ENCODE measurements at places on chromosomes 6 and 20. TPM values are rescaled to one million over a fixed set of nuclear protein-coding genes. Genes with fewer than 3 reads are reported as not detected.
A peak's percentile ranks its signal among the peaks of the same experiment; 100 is the strongest.

MAS1 gene
- 0.02 TPM for total RNA-seq

CPNE1 gene
- 152 TPM for total RNA-seq

TRAPPC3L gene
- not detected for total RNA-seq

DLGAP4 gene
- 54.6 TPM for total RNA-seq

RIPK1 gene
- total RNA-seq: 24.6 TPM

GRCh38 chr6:96196633-96197032 is 180.9 kb downstream of the FUT9 start:
- no peaks in the 10 kb centered on the region for H3K27me3 ChIP-seq
- peaks cover 2% of the 10 kb centered on the region for H3K4me1 ChIP-seq
- no peak for DNase-seq
- peak overlapping the region; percentile 71 for H3K27ac ChIP-seq
- H3K4me3 ChIP-seq: no peak overlapping the region

GRCh38 chr20:10492065-10492464 is 57.0 kb downstream of the SLX4IP start:
- H3K4me3 ChIP-seq: no peak overlapping the region
- DNase-seq: no peak
- H3K27ac ChIP-seq: no peak overlapping the region
- peaks cover 9% of the 10 kb centered on the region for H3K4me1 ChIP-seq
- H3K27me3 ChIP-seq: no peaks in the 10 kb centered on the region

GRCh38 chr6:41682497-41683272 is 44.4 kb downstream of the MDFI start:
- H3K27ac ChIP-seq: no peak overlapping the region
- H3K4me3 ChIP-seq: no peak overlapping the region
- no peak for DNase-seq
- H3K36me3 ChIP-seq: no peaks in the 10 kb centered on the region
- H3K4me1 ChIP-seq: peaks cover 7% of the 10 kb centered on the region
- no peaks in the 10 kb centered on the region for H3K27me3 ChIP-seq

- DNase-seq: no peak
- no peak overlapping the region for H3K27ac ChIP-seq
- no peaks in the 10 kb centered on the region for H3K27me3 ChIP-seq
Observed at GRCh38 chr6:96975852-96976251, 51.3 kb downstream of the KLHL32 start.

DNA sequence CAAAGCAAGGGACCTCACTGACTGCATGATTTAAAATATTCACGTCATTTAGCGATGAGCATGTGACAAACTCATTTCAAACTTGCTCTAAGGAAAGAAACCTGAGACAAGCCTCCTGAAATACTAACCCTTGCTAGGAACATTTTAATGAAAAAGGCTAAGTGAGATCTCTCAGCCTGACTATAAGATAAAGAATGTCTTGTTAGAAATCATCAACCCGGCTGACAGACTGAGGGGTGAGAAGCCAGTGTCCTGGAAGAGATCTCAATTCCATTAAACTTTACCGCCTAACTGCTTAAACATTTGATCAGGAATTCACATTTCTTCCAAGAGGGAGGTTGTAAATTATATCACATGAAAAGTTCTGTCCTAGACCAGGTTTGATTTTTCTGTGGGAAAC is 274.8 kb upstream of the EXOC2 start:
- H3K27ac ChIP-seq: no peak overlapping the region
- H3K4me3 ChIP-seq: no peak overlapping the region
- no peak for DNase-seq
- H3K36me3 ChIP-seq: no peaks in the 10 kb centered on the region

DNA sequence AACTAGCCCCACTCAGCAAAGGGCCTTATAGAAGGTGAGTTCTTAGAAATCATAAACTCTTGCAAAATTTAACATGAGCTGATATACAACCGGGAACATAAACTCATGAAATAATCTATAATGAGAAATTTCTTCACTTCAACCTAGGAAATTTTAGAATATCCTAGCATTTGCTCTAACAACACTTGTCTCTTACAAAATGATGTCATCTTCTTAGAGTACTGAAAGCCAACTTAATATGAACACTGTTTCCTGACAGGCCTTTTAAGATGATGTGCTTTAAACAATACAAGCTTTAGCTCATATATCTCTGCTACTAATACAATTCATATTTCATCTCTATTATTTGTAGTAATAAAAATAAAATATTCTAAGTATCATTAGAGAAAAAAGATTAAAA is 932 bp downstream of the PACRG start:
- H3K27ac ChIP-seq: no peak overlapping the region
- no peak overlapping the region for H3K4me3 ChIP-seq
- H3K36me3 ChIP-seq: no peaks in the 10 kb centered on the region
- DNase-seq: no peak

DNA sequence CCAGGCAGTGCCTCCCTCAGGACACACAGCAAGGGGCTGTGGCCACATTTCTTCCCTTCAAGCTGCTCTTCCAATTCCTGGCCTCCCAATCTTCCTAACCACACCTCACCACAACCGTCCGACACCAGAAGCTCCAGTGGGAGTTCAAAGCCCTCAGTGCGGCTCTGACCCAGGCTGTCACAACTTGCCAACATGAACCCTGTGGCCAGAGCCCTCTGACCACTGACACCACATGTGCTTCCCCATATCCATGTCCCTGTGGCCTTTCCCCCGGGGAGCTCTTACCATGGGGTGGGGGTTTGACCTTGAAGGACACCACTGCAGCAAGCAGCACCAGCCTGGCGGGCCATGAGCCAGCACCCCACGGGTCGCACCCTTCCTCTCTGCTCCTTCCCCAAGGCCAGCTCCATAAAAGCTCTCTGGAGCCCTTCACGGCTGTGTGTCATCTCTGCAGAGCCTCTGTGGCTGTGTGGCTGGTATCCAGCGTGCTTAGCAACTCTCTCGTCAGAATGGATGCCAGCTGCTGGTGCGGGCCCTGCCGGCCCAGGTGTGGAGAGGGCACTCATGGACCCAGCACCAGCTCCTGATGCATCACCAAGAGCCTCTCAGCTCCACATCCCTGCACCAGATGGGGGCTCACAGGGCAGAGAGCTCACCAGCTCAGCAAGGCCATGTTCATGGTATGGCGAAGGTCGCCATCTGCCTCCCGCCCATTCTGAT is 106.1 kb downstream of the PSMB1 start:
- H3K27me3 ChIP-seq: no peaks in the 10 kb centered on the region
- no peak overlapping the region for H3K27ac ChIP-seq
- no peaks in the 10 kb centered on the region for H3K4me1 ChIP-seq
- H3K4me3 ChIP-seq: no peak overlapping the region

DNA sequence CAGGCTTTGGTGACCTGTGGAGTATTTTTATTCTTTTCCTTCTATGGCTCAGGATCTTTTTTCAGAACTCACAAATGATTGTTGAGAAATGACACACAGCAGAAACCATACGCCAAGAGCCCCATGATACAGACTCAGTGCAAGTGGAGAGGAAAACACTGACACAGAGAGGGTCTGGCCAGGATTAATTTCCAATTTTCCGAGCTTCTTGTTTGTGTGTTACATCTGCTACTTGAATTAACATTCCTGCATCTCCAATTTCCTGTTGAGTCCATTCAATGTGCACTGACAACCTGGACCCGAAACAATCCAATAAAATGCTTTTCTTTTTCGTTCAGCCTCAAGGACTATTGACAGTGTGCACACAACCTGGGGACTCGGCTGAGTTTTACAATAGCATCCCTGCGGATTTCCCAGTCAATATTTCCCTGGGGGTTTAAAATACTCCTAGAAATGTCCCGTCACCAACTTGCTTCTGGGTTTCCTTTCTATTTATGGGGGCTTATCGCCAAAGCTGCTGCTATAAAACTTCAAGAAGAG is 4.9 kb upstream of the MLN start:
- no peaks in the 10 kb centered on the region for H3K27me3 ChIP-seq
- no peak overlapping the region for H3K27ac ChIP-seq
- peak overlapping the region; percentile 6 for H3K4me3 ChIP-seq
- peaks cover 19% of the 10 kb centered on the region for H3K4me1 ChIP-seq

- H3K4me3 ChIP-seq: no peak overlapping the region
- H3K27ac ChIP-seq: no peak overlapping the region
- no peak for DNase-seq
- H3K36me3 ChIP-seq: no peaks in the 10 kb centered on the region
Observed at GRCh38 chr20:44362466-44362940, 7.0 kb downstream of the HNF4A start.
